ENCODE measurements at places on chromosomes 1 and 21. TPM values are rescaled to one million over a fixed set of nuclear protein-coding genes. Genes with fewer than 3 reads are reported as not detected.

GRCh38 chr1:229271448-229272159 lies 693 bp downstream of the RAB4A start:
- no peak for DNase-seq

- no peak for DNase-seq
These were observed 69.4 kb downstream of the SLC30A10 start for GRCh38 chr1:219858980-219859379.

RBM11 gene
- 2.3 TPM for polyA plus RNA-seq

DNA sequence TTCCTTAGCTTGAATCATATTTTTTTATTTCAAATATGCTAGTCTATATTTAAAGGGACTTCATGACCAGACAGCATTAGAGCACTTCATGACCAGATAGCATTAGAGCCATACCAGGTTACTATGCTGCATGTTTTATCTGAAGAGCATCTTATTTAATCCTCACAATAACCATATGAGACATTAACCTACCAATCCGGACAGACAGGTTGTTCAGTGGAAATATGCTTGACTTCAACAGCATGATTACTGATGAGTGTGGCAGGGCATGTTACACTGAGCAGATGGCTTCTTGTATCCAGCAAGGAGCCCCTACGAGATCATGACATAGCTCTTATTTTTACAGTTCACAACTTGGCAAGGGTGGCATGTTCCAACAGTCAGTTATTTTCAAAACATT lies 85.0 kb upstream of the KCTD3 start:
- DNase-seq: no peak

- DNase-seq: no peak
These were observed 27.5 kb upstream of the ANGPTL1 start for GRCh38 chr1:178898401-178898800.

PRR9 gene
- not detected for polyA plus RNA-seq

BLACAT1 gene
- 0.07 TPM for polyA plus RNA-seq

Data from right cardiac atrium (tissue), 5 donors.